ENCODE measurements at places on chromosomes 7 and 10.

DNA sequence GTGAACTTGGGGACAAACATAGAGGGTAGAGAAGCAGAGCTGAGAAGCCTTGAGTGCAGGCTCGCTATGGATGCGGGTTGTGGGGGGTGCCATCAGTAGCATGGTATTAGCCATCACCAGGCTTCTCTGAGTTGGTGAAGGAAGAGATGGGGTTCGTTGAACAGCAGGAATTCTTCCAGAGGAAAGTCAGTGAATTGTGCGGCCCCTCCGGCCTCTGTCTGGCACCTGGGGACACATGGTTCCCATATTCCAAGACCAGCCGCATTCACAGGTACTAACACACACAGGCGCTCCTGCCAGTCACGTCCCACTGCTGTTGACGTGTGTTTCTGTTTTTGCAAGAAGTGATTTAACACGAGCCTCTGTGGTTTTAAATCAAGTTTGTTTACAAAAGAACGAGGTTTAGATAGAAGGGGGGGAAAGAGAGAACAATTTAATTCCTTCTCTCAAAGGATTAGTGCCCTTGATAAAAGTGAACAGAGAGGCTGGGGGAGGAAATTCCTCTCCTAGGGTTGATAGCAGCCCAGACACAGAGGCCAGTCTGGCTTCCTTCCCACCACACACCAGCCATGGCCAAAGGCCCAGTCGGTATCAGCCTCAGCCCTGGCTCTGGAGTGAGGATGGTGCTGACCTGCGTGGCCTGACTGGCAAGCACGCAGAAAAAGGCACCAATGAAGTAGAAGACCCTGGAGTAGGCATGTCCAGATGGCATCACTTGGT, 252.6 kb upstream of the IGFBP3 start:
- DNase-seq: no peak

GRCh38 chr10:116437076-116437692, 9.5 kb downstream of the PNLIPRP3 start:
- no peak for DNase-seq

GRCh38 chr7:151838861-151839381, 38.0 kb downstream of the PRKAG2 start:
- DNase-seq: no peak

DNA sequence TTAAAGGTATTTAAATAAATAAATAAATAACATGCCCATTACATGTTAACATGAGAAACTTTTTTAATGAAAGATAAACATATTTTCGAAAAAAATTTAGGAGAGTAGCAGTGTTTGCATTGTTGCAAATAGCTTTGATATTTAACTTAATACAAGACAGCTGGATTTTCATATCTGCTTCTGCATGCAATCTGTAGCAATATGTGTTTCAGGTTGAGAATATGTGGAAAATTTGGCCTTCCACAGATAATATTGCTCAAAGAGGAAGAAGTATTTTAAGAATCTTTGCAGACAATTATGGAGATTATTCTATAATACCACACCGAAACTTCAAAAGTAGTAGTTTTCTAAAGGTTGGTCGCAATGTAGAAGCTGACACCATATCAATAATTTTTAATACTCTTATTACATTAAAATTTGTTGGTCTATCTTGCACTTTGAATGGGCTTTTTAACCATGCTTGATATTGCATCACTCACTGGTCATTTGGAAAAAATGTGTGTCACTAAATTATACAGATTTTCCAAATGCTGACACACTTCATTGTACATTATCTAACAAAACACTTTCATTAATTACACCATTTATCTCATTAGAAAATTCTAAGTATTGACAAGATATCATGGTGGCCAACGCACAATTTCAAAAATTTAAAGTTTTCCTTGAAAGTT, 229.8 kb upstream of the HDAC9 start:
- DNase-seq: no peak

GRCh38 chr7:155444746-155445145, 13.2 kb upstream of the EN2 start:
- DNase-seq: no peak

GRCh38 chr7:37817996-37818720, 30.2 kb upstream of the NME8 start:
- DNase-seq: no peak

GRCh38 chr7:54858008-54858692, 99.1 kb upstream of the SEC61G start:
- DNase-seq: no peak

DNA sequence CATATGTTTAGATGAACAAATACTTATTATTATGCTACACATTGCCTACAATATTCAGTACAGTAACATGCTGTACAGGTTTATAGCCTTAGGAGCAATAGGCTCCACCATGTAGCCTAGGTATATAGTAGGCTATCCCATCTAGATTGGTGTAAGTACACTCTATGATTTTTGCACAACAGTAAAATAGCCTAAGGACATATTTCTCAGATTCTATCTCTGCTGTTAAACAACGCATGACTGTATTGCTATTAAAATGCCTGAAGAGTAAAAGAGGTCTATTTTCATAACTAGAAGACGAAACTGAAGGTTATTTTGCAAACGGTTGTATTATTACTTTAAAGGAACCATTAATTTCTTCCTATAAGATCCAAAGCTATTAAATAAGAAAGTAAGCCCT, 88.3 kb downstream of the SEMA3A start:
- no peak for DNase-seq

GRCh38 chr10:11403116-11403515, 208.3 kb downstream of the USP6NL start:
- DNase-seq: no peak

DNA sequence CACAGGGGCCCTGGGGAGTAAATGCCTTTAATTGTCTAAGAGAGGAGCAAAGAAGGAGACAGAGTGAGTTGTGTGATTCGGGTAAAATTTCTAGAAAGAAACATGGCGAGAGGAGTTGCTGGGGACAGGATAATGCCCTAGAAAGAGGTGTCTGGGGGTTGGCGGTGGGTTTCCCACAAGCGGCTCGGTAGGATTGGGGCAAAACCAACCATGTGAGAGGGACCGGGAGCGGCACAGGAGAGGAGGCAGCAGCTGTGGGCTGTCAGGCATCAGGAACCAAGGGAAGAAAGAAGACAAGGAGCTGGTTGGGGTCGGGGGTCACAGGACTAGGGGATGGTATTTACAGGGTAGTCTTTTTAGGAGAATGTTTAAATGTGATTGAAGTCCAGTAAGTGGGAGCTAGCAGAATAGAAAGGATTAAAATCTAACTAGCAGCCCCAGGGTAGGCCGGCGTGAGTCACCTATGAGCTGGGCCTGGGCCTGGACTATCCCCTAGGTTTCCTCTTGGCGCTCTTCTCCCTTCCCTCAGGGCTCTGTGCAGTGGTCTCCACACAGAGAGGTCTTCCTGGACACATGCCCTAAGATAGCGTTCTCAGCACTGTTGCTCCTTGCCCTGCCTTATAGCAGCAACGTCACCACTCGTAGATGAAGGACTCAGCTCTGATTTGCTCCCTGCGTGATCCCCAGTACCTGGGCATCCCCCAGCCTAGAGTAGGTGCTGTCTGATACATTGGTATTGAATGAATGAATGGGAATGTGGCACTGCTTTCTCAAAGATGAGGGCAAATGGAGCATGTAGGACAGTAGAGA, 32.6 kb downstream of the IKZF1 start:
- DNase-seq: no peak

- DNase-seq: no peak
These were observed at the start of gene CUX1 for GRCh38 chr7:101817471-101818286. Gene CUX1, plus strand, starts transcription at chr7:101817626. Its CDS starts 14 bp downstream, at chr7:101817640.

DNA sequence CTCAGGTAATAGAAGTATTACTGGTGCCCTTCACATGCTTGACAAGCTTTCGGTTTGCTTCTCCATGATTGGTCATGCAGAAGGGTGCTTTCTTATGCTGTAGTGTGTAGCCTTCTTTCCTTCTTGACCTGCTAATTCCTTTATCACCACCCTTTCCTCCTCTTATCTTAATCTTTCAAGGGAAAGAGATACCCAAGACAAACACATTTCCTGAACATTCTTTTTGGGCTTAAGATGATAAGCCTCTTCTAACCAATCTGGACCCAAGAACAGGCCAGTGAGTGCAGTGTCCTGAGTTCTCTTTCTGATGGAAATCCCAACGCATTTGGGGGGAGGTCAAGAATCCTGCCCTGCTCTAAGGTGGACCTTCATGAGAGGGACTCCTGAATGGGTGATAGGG, 33.8 kb downstream of the BMPER start:
- peak; percentile 19 for DNase-seq

DNA sequence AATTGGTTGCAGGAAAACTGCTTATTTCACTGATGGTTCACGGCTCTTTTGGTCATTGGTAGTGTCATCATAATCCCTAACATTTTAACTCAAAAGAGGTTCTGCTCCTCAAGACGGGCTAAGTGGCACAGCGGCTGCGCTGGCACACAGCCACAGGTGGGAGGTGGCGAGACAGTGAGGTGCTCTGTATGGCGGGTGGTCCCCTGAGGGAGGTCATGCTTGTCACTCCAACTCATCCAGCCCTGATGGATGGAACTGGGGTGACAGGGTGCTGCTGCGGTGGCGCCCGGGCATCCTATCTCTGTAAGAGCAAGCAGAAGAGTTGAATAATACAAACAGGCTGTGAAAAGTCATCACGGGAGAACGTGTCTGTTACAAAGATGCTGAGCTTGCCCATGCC, 370.2 kb downstream of the SFMBT2 start:
- no peak for DNase-seq

- DNase-seq: no peak
These were observed 55.8 kb downstream of the PRKG1 start for GRCh38 chr10:51129946-51130544.

- no peak for DNase-seq
These were observed 139.0 kb downstream of the DOCK1 start for GRCh38 chr10:127044186-127044585.

DNA sequence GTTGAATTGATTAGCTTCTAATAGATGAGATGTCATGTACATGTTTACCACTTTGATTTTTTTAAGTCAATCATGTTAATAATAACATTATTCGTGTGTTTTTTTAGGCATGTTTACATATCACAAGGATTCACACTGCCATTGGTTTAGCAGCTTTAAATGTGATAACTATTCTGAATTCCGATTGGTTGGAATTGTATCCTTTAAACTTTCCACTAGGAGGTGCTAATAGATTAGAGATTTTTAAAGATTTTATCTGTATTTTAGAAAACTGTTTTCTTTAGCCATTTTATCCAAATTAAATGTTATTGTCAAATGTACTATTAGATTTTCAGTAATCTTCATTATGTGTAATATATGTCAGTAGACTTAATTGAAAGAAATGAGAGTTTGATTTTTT, 83.2 kb downstream of the HECTD2 start:
- no peak for DNase-seq

DNA sequence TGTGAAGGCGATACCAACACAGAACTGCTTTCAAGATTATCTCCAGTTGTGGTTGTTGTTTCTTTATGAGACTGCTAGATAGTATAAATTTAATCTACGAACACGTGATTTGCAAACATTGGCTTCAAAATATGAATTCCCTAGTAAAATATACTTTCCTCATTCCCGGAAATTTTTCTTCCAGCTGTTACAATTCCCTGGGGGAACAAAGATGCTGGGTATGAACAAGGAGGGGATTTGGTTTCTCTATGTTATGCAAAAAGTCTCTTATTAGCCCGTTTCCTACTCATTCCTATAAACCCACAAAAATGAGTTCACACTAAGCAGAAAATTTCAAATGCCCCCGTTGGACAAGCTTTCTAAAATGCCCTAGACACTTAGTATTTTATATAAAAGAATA, 928.3 kb downstream of the CNTNAP2 start:
- no peak for DNase-seq

DNA sequence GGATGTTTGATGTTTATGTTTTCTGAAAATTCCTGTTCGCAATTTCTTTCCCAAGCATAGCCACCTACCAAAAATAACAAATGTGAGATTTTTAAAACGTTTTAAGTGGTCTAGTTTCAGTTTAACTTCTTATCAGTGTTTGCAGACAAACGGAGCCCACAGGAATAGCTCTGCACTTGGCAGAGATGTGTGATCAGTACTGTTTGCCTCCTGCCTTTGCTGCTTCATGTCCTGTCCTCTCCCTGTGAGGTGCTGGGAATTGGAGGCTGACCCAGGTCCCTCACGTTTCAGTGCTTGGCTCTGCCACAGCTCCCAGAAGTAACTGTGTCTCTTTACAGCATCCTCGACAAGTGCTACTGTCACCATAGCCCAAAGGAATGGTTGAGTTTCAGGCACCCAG, 1.2 kb downstream of the UCN3 start:
- no peak for DNase-seq

DNA sequence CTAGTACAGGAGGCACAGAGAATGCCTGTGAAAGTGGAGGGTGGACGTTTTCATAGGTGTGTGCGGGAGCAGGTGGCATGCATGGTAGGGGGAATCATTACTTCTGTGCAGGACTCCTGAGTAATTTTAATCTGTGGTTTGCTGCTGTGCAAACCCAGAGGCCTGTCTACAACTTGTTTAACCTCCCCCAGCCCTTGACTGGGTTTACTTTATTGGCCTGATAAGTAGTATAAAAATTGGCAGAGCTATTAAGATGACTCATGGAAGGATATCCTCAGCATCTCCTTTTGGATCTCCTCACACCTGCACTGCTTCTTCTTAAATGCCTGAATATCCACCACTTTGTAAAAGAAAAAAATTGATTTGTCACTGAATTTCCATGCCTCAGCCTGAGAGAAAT, 104.8 kb downstream of the AUTS2 start:
- no peak for DNase-seq

GRCh38 chr7:141393056-141393455, 158.2 kb upstream of the AGK start:
- DNase-seq: no peak

GRCh38 chr10:69633673-69634635, 3.9 kb downstream of the FAM241B start:
- no peak for DNase-seq

DNA sequence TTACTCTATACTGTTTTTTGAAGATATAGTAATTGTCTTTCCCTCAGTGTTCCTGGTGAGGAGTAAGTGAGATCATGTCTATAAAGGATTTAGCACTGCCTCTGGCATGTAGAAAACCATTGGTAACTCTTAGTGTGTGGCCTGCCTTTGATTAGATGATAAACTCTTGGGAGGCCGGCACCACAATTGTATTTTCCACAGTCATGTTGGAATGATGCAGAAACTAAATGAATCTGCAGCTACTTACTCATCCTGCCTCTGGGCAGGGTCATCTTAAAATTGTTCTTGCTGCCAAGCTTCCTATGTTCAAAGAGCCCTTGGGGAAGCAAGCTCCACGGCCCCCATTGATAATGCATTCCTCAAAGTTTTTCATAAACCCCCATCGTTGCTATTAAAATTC, 204.6 kb downstream of the ANKRD7 start:
- DNase-seq: no peak

- no peak for DNase-seq
These were observed 152.7 kb upstream of the NRP1 start for GRCh38 chr10:33487014-33487776.

- no peak for DNase-seq
These were observed 19.4 kb upstream of the TM9SF3 start for GRCh38 chr10:96606216-96606615.

GRCh38 chr10:17673471-17674061, 29.6 kb downstream of the STAM start:
- DNase-seq: no peak

GRCh38 chr10:116545122-116545521, 609 bp upstream of the PNLIP start:
- no peak for DNase-seq

GRCh38 chr10:119539359-119539825, 3.1 kb downstream of the RGS10 start:
- no peak for DNase-seq

GRCh38 chr7:128221929-128222403, 19.1 kb upstream of the LEP start:
- DNase-seq: no peak

GRCh38 chr7:78924581-78924980, 528.9 kb downstream of the MAGI2 start:
- DNase-seq: no peak
